NCI-H345 (cell line): ENCODE measurements at places on chromosomes 3 and 15.

- no peak for DNase-seq
These were observed 78.5 kb upstream of the DLG1 start for GRCh38 chr3:197376735-197377555.

GRCh38 chr15:100001405-100001804 lies 268.2 kb upstream of the LYSMD4 start:
- no peak for DNase-seq

DNA sequence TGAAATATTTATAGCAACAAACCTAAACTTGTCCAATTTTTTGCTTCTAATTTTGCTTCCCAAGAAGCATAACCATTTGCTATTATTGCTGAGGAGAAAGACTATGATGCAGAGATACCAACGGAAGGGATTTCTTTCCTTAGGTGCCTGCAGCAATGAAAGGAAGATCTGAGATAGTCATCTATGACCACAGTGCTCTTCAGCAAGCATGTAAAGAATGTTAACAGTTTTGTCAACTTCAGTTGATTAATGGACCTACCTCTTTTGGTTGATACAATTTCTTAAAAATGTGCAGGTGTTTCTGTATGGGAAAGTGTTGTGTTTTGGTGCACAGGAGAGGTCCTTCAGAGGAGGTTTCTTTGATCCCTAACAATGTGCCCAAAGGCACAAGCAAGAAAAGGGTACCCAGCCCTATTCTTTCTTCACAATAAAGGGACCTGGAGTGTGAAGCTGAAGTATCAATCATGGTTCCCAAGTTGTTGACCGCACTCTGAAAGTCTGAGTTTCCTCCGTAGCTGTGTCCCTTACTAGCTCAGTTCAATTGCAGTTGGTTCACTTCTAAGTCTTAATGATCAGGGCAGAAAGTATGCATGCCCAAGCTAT lies 307.7 kb upstream of the KCNH8 start:
- no peak for DNase-seq

DNA sequence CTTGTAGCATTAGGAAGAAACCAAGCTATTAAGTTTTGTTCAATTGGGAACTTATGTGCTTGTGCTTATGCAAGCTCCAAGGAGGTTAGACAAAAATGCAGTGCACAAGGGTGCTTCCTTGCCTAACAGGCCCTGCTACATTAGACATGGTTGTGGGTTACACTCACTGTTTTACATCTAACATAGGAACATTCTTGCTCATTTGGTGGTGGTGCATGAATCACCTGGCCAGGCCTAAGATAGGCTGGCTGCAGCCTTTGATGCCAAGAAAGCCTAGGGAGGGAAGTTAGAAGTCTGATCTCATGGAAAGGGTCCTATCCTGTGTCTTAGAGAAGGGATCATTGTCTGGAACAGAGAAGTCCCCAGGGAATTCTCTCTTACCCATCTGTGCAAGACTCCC lies 43.5 kb downstream of the CA12 start:
- DNase-seq: no peak

DNA sequence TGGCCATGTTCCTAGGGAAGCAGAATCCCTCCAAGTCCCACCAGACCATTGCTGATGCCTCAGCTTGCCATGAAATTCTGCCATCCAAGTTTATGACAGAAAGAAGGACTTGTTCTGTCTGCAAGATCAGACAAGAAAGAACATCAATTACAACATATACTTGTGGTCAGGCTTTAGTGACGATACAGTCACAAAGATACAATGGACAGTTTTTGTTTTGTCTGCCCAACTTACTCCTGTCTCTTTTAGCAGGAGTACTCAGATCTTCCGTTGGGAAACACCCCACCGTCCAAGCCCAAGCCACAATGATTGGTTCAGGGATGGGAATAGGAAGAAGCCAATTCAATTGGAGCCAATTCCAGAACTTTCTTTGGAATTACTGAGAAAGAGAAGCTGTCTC lies 15.7 kb downstream of the KLHL6 start:
- no peak for DNase-seq

DNA sequence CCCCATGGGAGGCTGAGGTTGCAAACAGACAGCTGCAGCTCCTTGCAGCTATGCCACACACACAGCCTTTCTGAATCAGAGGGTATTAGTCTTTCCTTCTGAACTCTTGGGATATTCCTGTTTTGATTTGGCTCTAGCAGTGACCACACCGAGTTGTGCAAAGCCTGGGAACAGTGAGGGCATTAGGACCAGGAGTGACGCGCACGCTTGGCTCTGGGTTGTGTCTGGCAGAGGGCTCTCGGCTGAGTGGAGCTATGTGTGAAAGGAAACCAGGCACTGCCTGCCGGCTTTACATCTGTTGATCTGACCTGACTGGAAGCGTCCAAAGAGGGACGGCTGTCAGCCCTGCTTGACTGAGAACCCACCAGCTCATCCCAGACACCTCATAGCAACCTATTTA lies at the start of gene GALNT15:
Gene GALNT15 (plus strand): TSS at position 292 of the 400 bp plus-strand sequence. CDS start 472 bp downstream, outside the sequence.
- DNase-seq: no peak

- DNase-seq: no peak
These were observed 27.6 kb upstream of the FAM3D start for GRCh38 chr3:58693940-58694850.

DNA sequence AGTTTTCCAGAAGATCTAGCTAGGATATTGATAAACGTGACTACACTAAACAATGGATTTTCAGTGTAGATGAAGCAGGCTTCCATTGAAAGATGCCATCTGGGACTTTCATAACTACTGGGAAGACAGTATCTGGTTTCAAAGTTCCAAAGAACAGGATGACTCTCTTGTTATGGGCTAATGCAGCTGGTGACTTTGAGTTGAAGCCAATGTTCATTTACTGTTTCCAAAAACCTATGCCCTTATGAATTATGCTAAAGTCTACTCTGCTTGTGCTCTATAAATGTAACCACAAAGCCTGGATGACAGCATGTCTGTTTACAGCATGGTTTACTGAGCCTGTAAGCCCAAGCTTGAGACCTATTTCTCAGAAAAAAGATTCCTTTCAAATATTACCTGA lies 245.4 kb downstream of the GBE1 start:
- DNase-seq: no peak

GRCh38 chr3:133837487-133838295 lies 32.1 kb downstream of the SRPRB start:
- no peak for DNase-seq

- DNase-seq: no peak
These were observed 47.0 kb downstream of the ZBTB20 start for GRCh38 chr3:115099986-115100571.

GRCh38 chr3:130386604-130387263 lies 41.3 kb downstream of the COL6A5 start:
- no peak for DNase-seq
